ENCODE measurements at places on chromosomes 5 and 9.
A peak's percentile ranks its signal among the peaks of the same experiment; 100 is the strongest.

DNA sequence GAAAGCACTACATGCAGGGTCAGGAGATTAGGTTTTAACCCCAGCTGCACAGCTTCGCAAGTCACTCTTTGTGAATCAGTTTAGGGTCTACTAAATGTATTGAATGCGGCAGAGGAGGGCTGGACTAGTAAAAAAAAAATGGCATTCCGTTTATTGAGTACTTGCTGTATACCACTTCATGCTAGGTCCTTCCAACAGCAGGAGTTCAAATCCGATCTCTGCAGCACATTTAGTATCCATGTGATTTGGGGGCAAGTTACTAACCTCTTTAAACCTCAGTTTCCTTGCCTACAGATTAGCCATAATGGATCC is 204.4 kb downstream of the SNCAIP start:
- DNase-seq = no peak

- DNase-seq = peak; percentile 46
Measured at GRCh38 chr5:139648205-139649081, at the start of gene CXXC5. CXXC5 (plus strand) TSS chr5:139648349; CDS start chr5:139680524, 32,175 bp downstream.

DNA sequence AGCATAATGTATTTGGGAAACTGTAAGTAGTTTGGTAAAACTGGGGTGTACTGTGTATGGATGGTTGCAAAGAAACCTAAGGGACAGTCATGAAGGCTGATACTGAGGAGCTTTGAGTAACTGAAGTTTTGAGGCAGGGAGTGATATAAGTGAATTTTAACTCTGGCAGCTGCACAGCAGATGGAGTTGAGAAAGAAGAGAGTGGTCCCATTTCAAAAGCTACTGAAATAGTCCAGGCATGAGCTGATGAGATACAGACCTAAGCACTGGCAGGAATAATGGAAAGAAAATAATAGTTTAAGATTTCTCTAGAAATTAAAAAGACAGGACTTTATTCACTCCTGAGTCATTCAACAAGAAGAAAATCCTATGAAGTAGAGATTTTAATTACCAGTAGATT is 232.0 kb downstream of the CHSY3 start:
- DNase-seq = no peak

DNA sequence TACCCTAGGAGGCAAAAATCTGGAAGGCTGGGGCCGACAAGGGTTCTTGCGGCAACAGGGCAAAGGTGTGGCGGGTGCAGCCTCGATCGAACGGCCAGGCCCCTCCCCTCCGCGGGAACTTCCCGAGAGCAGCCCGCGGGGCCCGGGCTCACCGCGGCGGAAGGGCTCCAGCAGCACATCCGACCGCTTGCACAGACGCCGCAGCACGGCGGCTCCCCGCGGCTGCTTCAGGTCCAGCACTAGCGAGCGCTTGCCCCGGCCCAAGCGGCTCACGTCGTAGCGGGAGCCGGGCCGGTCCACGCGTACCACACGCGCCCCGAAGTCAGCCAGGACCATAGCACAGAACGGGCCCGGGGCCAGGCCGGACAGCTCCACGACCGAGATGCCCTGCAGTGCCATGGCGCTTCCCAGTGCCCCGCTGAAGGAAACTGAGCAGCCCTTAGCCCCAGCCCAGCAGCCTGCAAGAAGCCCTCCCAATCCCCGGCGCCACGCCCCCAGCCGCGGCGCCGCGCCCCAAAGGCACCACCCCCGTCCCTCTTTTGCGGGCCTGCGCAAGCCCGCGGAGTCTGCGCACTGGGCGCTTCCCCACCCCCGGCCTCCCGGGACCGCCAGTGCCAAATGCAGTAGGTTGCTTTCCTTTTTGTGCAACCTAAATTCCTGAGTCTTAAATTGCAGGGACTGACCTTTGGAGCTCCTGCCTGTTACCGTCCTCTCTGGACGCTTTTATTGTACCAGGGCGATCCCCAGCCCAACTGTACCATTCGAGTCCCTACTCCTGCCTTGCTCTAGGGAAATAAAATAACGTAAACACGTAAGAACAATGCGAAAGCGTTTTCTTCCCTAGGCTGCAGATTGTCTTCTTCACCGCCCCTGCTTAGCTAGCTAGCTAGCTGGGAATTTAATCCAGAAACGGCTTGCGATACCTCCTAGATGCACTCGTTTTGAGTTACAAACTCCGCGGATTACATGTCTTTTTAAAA is at the start of gene AMACR:
Gene AMACR, minus strand, starts transcription at position 430 of the 980 bp plus-strand sequence. Its CDS starts 31 bp downstream, at position 399.
- DNase-seq = peak; percentile 84

GRCh38 chr5:118253225-118254061 is 734.9 kb downstream of the DTWD2 start:
- DNase-seq = no peak

DNA sequence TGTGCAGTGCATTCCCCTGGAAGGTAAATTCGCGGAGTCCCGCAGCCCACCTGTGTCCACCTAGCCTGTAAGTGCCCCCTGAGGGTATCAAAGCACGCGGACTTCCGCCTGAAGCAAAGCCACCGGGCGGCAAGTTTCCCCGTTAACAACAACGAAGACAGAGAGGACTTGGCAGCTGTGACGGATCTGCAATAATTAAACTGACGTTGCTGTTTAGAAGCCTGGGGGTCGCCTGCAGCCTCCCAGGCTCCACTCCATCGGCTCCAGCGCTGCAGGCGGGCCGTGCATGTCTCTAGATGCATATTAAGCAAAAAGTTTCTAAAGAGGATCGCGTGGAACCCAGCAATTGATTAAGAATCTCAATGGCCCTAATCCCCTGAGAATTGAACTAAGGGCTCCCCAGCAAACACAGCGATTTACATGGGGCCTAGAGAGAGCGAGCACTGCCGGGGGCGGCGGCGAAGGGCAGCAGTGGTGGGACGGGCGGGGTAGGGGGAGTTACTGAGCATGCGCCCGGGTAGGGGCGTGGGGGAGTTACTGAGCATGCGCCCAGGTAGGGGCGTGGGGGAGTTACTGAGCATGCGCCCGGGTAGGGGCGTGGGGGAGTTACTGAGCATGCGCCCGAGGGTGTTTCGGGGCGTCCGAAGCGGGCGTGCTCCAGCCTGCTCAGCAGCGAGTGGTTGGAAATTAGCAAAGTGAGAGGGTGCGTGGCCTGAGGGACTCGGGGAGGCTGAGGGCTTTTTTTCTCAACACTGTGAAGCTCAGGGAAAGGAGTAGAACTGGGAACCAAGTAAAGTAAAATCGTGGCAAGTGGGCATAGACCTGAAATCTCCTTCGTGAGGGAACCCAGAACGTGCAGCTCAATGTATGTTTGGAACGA is 255.2 kb downstream of the DOCK8 start:
- DNase-seq = peak; percentile 90

- no peak for DNase-seq
Measured at GRCh38 chr5:82356021-82356420, 77.9 kb upstream of the RPS23 start.

DNA sequence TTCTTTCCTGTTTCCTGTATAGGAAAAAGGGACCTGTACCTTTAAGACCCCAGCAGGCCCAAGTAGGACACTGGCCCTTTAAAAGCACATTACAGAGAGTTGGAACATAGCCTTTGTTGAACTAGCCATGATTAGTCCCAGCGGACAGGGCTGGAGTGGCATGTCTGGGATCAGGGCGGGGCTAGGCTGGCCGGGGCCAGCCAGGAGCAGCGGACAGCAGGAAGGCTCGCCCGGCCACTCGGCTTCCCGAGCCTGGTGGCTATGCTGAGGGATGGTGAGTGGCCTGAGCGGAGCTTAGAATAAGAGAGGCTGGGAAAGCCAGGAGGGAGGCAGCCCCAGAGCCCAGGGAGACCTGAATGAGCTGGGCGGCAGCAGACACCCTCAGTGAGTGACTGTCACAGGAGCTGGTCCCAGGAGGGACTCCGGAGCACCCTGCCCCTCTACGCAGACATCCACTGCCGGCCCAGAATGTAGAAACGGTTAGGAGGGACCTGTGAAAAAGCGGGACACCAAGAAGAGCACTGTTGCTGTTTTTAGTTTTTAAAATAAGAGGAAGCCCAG is 92.1 kb downstream of the DAB2IP start:
- no peak for DNase-seq

DNA sequence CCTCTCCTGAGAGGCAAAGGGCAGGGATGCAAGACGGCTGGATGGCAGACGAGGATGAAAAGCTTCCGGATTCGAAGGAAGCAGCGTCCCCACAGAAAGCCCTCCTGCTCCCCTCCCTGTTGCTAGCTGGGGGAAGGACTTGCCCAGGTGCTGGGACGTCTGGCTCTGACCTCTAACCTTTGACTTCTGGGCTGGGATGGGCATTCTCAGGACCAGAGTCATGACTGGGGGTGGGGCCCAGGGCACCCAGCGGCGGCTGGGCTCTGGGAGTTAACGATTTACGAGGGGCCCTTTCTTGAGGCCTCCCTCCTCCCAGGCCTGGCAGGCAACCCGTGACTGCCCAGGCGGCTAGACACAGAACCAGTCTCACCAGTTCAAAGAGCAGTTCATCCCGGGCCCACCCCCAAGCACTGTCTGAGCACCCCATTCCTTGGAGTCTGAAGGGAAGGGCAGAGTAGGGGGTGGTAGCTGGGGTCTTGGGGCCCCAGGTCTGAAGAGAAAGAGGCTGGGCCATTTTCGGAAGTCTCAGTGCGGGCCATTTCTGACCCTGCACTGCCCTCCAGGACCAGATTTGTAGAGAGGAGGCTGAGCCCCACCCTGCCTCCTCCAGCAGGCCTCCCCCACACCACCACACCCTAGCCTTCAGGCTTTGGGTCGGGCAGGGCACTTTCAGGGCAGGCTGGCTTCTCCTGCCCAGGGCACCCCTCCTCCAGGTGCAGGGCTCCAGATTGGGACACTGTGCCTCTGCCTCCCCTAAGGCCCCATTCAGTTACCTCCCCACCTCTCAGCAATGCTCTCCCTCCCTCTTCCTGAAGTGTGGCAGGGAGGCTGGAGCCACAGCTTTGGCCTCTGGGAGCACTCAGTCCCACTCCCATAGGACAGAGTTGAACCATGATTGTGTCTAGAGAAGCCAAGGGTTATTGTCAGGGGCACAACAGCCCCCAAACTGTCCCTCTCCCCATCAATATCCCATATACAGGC is 5.0 kb upstream of the CXXC5 start:
- DNase-seq = no peak

- no peak for DNase-seq
Measured at GRCh38 chr5:154038261-154038706, 426 bp downstream of the FAM114A2 start.

GRCh38 chr5:97788369-97788768 is 605.3 kb upstream of the RIOK2 start:
- no peak for DNase-seq

- no peak for DNase-seq
Measured at GRCh38 chr5:154501566-154501965, 23.5 kb upstream of the HAND1 start.

GRCh38 chr5:147822686-147823491 is 8.6 kb downstream of the SPINK1 start:
- DNase-seq = no peak

DNA sequence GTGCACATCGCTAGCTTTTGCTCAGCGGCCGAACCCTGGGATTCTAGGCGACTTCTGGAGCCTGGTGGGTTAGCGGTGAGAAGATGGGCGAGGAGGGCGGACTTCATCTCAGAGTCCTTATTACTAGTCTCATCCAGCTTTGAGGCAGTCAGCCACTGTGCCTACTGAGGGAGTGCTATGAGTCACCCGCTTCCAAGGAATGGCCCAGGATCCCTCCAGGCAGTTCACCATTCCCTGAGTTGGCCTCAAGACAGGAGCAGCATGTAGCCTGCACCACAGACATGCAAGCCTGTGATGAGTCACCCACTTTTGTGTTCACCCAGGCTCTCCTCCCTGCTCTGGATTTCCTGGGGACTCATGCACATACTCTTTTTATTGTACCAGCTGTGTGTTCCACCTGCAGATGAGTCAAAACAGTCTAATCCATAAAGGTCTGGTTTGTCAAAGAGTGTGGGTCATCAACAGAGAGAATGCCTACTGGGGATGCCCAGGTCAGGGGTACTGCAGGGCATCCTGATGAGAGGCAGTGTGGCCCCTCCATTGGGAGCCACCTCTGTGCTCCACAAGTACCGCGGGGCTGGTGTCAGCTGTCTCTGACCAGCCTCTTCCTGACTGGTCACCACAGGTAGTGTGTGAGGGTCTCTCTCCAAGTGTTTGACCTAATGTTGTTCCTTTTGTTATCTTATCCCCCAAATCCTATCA is 20.2 kb downstream of the SLC22A5 start:
- no peak for DNase-seq

DNA sequence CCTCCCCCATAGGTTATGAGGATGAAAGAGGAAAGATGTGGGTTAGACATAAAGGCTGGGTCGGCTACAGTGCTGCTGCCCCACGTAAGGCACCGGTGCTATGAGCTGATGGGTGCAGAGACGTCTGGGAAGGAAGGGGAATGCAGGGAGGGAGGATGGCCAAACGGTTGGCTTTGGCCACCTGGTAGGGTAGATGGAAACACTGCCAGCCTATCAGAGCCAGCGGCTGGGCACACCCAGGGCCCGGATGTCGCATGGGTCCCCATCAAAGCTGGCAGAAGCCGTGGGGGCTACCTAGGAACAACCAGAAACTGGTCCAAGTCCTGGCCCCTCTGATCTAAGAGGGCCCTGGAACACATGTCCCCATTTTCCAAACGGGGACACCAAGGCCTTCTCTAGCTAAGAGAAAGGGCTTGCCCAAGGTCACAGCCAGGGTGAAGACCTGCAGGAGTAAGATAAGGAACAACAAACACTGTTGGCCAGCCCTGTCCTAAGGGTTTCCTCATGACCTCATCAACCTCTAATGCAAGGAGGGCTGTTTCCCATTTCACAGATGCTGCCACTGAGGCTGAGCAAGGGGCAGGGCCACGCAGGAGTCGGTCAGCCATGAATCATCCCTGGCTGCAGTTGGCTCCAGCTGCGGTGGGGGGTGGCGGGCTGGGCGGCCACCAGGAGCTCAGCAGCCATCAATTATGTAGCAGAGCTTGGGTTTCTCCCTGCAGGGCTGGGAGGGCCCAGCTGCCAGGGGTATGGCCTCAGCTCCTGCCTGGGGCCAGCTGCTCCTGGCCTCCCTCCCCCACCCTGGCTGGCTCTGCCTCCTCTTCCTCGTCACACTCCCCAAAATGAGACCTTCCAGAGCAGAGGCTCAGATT is 4.9 kb downstream of the SH3GLB2 start:
- DNase-seq = no peak

DNA sequence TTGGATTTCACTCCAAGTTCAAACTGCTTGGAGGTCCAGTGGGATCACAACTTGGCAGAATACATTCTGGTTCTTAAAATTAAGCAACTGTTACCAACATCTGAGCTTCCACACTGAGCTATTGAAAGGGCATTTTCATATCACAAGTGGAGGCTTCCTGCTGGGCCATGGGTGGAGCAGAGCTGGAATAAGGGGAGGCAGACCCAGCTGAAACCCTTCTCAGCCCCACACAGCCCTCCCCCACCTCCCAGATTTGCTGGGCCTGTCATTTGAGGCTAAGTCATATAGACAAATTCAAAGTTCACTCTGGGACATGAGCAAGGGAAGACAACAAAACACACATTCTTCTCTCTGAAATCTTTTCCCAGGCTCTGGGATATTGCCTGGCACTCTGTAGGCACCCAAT is 79.9 kb downstream of the ACTL7B start:
- no peak for DNase-seq

GRCh38 chr9:104143550-104143910 is 49.4 kb downstream of the SMC2 start:
- DNase-seq = no peak

- DNase-seq = no peak
Measured at GRCh38 chr5:123208668-123209501, 119.8 kb downstream of the PRDM6 start.

Data from stimulated activated CD8-positive, alpha-beta memory T cell treated with anti-CD3 and anti-CD28 coated beads, Interleukin-12 subunit alpha, Interleukin-12 subunit beta, amount 100 ng/mL, for 4 hours (primary cell).